Stimulated activated CD8-positive, alpha-beta memory T cell treated with anti-CD3 and anti-CD28 coated beads, Interleukin-15, amount 100 ng/mL, for 24 hours (primary cell): ENCODE measurements at places on chromosomes 2 and 18.

DNA sequence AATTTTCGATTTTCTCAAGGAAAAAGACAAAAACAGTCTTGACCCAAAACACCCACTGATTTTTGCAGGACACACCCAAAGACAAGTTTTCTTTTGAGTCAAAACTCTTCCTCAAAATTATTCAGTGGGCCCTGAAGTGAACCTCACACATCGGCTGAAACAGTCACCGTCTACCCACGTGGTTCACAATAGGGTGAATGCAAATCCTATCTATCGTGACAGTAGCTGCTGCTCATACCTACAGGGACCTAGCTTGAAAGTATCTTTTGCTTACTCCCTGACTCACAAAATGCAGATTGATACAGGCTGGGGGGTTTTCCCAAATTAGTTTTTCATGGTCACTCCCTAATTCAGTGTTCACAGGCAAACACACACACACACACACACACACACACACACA is 10.7 kb upstream of the CD226 start:
- no peak for DNase-seq

DNA sequence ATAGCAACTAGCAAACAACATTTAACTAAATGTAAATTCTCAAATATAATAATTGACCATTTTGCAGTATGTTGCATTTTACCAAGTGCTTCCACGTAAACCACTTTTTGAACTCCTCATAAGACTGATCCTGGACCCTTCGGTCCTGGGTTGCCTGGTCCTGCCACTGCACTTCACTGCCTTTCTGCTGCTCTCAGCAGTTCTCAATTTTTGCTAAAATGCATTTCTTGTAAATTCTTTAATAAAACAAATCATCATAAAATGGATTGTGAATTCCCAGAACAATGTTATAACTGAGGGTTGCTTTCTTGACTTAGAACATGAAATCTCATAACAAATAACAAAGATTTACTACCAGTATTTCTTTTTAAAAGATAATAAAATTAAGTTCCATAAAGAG is 12.9 kb upstream of the ADAM23 start:
- no peak for DNase-seq

- no peak for DNase-seq
Observed at GRCh38 chr2:48549972-48550371, 20.0 kb downstream of the STON1 start.

- no peak for DNase-seq
Observed at GRCh38 chr2:107627164-107627563, 199.5 kb upstream of the RGPD4 start.

GRCh38 chr2:206442474-206442832 is 879 bp upstream of the ADAM23 start:
- DNase-seq = no peak

- no peak for DNase-seq
Observed at GRCh38 chr2:20615466-20616241, 35.2 kb downstream of the HS1BP3 start.

GRCh38 chr2:9284521-9285297 is 78.1 kb downstream of the ASAP2 start:
- no peak for DNase-seq

DNA sequence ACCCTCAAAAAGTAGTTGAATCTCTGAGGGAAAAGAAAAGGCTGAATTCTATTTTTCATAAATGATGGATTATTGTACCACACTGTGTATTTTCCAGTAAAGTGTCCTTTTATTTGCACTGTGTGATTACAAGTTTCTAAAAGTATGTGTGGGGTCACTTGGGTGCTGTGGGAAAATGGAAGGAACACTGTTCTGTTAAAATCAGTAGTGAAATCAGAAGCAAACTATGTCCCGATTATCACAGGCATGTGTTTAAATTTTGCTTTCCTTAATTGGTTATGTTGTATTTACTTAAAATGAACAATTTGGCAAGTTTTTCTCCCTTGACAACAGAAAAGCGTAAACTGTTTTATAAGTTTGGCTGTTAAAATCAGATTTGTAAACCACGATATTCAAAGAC is 353.1 kb downstream of the ARHGAP15 start:
- no peak for DNase-seq
